ENCODE measurements at places on chromosomes 6 and 20.

- DNase-seq = no peak
Observed at GRCh38 chr6:97316978-97317377, 34.0 kb upstream of the MMS22L start.

DNA sequence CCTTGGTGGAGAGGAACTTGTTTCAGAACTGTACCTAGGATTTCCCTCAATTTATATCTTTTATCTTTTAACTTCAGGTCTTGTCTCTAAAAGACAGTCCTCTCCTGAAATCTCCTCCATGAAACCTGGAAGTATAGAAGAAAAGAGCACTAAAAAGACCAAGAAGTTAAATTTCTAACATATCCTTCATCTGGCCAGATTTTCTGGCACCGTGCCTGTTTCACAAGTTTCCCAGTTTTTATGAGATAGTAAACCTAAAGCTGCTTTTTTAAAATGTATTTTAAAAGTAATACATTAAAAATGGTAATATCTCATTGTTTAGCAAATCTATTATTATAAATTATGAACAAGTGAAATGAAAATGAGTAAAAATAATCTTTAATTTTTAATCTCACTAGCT, 348.3 kb upstream of the RSPO3 start:
- no peak for DNase-seq

- no peak for DNase-seq
Observed at GRCh38 chr6:166286839-166287271, 21.3 kb downstream of the PRR18 start.

DNA sequence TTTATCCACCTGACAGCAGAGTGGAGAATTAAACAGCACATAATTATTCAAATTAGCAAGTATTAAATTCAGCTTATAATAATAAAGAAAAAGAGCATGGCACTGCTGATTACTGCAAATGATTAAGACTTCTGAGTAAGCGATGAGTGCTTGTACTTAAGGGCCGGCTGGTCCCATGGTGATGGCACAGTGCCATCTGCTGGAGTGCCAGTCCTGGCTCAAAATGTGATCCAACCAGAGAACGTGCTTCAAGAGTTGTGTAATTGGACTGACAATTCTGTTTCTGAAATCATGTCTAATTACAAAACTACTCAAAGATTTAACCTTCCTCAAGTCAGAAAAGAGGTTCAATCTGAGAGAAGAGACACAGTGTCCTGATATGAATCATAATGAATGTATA, 181.6 kb upstream of the RGS17 start:
- peak; percentile 25 for DNase-seq

GRCh38 chr6:54680531-54680930, 166.0 kb upstream of the FAM83B start:
- DNase-seq = no peak

DNA sequence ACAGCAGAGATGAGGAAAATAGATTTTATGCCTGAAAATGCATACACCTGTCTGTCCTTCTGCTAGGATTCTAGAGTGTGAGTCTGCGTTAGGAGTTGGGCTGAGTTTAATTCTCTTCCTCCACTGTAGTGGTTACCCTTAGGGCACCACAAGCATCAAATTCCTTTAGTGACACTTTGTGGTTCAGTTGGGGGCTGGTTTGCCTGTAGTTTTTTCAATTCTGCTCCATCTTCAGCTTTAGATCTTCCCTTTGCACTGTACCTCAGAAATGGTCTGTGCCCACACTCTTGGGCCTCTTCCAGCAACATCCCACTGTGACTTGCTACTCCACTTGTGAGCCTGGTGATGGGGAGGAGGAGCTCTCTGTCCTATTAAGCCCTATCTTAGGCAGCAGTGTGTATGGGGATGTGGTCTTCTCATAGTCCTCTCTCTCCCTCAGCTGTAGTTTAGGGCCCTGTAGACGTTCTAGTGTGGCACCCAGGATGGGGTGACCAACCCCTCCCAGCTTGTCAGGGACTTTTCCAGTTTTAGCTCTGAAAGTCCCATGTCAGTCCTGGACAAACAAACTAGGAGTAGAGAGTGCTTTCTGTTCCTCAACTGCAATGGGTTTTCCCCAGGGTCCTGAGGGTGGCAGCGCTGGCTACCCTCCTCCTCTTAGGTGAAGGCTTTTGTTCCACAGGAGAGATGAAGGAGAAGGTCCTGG, 19.7 kb upstream of the OGFRL1 start:
- DNase-seq = peak; percentile 45

- DNase-seq = no peak
Observed at GRCh38 chr20:44302026-44302669, 8.9 kb downstream of the FITM2 start.

GRCh38 chr6:21022343-21023107, 488.3 kb downstream of the CDKAL1 start:
- no peak for DNase-seq

GRCh38 chr6:3016473-3017280, 17.0 kb downstream of the NQO2 start:
- no peak for DNase-seq

DNA sequence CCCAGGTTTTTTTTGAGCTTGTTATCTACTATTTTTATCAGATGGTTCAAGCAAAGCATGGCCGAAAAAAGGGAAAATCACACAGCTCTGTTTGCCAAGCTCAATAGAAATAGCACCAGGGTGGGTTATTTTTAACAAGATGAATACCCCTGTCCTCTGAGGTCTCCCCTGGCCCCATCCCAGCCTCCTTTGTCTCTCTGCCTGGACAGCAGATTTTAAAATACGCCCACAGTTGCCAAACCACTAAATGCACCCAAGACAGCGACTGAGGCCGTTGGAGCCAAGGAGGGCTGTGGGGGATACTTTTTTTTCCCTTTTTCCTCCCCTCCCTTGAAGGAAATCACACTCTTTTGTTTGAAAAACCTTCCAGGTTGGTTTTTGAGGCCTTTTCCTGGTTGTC, 106.6 kb downstream of the VEGFA start:
- DNase-seq = no peak

DNA sequence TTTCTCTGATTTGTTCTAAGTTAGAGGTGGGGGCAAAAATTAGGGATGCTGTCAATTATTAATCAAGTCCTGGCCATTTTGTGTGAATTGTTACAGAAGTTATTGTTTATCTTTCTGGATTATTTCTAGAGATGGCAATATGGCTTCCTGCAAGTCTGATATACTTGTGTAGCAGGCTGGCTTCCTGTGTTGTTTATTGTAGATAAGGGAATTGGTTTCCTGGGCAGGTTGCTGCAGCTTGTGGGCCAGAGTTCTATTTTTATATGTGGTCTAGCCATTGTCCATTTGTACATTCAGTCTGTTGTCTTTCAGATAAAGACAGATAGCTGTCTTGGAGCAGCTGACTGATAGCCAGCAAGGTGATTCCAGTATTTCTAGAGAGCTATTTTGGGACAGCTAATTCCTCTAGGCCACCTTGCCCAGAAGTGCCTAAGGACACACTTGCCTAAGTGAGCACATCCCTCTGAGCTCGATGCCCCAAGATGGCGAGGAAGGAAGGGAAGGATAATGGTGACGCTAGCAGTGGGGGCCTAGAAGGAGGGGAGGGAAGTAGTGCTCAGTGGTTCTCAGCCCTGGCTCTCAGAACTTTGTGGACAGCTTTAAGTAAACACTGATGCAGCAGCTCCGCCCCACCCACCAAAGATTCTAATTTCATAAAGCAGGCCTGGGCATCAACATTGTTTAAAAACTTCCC, 25.5 kb downstream of the DDO start:
- peak; percentile 48 for DNase-seq

DNA sequence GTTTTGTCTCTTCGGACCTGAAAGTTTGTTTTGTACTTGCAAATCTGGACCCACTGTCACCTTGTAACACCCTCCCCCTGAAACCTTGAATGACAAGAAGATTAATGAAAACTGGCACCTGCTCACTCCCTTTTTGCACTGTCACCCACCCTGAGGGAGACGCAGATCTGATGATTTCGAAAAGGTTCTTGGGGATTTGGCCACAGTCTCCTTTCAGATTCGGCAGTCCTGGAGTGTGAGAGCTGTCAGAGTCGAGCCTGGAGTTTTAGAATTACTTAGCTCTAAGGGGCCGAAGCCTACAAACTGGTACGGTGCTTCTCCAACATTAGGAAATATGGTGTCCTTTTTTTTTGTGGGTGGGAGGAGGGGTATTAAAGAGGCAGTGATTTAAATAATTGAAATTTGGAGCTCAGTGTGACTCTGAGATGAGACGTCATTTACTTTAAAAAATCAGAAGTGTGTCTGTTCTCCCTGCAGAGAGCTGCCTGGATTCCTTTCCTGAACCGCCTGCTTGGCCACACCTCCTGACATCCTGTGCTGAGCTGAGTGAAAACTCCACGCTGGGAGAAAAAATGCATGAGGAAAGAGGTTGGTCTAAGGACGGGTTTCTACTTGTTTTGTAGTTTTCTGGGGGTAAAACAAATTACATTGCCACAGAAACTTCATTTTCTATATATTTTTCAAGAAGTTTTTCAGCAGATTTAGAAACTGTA, 447.0 kb upstream of the CDH4 start:
- no peak for DNase-seq

GRCh38 chr6:151624481-151624880, 130.7 kb downstream of the CCDC170 start:
- DNase-seq = no peak
